ENCODE measurements at places on chromosomes 13 and 19.

GRCh38 chr19:40278361-40279035, 6.6 kb downstream of the AKT2 start:
- no peak for DNase-seq

DNA sequence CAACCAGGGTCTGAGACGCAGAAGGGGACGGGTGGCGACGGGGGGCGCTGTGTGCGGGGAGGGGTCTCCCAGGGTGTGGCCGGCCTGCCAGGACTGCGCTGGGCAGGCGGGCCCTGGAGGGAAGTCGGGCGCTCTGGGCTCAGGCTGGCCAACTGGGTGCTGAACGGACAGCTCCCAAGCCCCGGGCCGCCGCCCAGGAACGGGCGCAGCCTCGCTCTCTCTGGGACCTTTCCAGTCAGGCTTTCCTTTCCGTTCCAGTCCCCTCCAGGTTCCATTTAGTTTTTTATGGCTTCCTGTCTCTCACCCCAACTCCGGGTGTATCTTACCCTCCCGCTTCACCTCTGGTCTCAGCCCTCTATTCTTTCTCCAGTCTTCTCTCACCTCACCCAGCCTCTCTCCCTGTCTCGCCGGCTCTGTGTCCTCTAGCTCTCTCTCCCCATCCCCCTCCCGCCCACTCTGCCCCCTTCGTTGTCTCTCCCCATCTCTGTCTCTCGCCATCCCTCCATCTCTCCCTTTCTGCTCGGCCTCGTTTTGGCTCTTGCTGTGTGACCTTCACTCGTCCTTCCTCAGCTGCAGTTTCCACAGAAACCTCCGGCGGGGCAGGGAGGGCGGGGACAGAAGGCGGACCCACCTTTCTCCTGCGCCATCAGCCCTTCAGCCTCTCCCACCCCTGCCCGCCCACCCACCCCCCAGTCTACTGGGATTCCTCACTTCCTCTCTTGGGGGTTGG, 3.3 kb upstream of the ATP1A3 start:
- peak; percentile 80 for DNase-seq

DNA sequence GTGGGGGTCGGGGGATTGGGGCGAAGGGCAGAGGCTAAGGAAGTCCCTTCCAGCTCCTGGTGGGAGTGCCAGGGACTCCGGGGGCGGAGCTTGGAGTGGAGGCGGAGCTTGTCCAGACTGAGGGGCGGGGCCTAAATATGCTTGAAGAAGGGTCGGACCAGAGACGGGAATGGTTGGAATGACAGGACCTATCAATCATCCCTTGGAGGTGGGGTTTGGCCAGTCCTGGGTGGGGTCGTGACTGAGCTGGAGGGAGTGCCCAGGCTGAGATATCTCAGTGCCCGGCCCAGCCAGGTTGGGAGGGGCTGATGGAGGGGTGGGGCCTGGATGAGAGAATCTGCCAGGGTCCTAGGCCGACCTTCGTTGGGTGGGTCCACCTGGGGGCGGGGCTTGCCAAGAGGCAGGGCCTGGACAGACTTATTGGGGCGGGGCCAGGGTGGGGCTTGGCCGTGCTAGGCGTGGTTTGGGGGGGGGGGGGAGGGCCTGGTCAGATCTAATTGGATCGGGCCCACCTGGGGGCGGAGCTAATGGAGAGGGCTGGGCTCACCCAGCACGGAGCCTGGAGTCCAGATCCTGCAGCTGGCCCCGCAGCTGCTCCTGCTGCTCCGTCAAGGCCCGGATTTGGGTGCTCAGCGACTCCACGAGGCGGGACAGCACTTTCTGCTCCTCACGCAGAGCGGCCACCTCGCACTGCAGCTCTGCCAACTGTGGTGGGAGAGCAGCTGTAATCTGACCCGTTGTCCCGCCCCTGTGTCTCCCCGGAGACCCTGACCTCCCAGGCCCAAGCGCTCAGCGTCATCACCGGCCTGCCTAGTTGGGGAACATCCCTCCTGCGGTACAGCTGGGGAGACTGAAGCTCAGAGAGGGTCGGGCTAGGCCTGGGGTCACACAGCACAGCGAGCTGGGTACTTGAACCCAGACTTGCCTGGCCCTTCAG, 2.6 kb upstream of the WIZ start:
- no peak for DNase-seq

DNA sequence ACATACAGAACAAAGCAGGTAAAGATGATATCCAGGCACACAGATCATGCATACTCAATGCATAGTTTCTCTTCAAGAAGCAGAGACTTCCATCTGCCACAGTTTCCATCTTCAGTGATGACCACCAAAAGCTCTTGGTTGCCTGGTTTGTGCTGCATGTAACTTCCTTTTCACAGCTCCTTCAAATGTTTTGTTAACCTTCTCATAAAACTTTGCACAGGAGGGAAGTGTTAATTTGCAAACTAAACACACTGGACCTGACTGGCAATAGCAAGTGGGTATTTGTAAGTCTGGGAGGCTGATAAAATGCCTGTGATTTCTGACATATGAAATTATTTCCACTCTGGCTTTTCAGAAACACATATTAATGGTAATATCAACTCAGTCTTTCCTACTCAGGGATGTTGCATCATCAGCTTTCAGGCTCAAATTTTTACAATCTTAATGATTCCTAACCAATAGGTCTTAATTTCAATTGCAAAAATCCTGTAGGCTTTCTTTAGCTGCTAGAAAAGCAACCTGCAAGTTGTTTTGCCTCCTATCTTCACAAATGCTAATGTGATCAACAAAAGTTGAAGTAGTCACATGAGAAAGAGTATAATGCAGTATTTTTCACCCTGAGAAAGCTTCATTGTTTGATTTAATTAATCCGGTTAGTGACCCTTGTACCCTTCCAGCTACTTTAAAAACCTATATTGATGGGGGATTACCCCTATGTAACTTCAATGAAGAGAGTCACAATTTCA, 575.6 kb downstream of the DIAPH3 start:
- no peak for DNase-seq

- DNase-seq, result no peak
Observed at GRCh38 chr19:40141551-40141950, 49.7 kb upstream of the MAP3K10 start.
